Activated CD4-positive, alpha-beta T cell treated with anti-CD3 and anti-CD28 coated beads for 36 hours (primary cell): ENCODE measurements at places on chromosomes 7 and 10.

DNA sequence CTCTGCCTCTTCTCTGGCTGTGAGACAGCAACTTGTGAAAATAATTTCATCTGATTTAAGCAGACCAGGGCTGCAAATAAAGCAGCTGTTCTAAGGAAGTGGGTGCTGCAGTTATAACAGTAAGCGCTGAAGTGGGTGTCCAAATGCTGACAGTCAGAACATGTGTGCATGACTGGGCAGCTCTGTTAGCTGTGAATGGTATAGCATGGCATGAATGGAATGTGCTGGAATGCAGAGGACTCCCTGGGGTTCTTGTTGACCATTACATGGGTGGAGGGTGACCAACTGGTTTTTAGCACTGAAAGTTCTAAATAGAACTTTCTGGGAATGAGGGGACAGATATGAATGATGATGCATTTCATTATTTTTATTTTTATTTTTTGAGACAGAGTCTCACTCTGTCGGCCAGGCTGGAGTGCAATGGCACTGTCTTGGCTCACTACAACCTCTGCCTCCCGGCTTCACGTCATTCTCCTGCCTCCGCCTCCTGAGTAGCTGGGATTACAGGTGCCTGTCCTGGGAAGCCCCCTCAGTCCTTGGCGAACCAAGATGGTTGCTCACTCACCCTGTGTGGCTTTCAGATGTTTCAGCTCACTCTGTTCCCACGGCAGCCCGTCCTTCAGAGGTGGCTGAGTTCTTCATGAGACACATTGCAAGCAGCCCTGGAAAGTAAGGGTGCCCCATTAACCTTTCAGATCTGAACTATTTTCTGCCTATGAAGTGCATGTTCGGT lies 319.8 kb upstream of the PHYHIPL start:
- H3K27me3 ChIP-seq: no peaks in the 10 kb centered on the region
- H3K27ac ChIP-seq: no peak overlapping the region
- DNase-seq: no peak
- no peaks in the 10 kb centered on the region for H3K36me3 ChIP-seq
- H3K4me3 ChIP-seq: no peak overlapping the region

DNA sequence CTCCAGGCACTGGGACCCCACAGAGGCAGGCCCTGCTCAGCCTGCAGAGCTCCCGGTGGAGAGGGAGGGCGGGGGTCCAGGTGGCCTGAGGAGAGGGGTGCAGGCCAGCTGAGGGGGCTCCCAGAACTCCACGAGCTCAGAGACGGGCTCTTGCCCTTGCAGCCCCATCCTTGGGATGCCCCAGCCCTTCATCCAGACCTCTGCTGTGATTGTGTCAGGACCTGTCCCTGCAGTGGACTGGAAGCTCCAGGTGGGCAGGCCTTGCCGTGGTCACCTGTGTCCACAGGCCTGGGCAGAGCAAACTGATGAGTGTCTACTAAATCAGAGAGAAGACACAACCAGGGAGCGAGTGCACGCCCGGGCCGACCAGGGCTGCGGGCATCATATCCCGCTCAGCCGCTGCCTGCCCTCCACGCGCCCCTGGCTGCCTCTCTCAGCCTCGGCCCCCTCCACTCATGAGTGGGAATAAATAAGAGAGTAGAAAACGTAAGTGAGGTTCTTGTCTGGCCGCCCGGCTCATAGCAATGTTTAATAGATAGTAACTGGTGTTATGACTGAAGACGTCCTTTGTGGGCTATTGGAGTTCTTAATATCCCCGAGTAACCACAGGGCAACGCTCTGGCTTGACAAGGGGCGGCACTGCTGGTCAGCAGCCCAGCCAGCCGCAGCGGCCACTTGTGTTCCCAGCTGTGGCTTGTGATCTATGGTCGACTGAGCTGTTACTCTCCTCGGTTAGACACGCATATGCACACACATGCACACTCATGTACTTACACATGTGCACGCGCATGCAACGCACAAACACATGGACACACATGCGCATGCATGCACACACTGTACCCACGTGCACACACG lies 105.6 kb downstream of the LHPP start:
- no peak for DNase-seq
- H3K4me1 ChIP-seq: no peaks in the 10 kb centered on the region
- no peak overlapping the region for H3K27ac ChIP-seq
- H3K4me3 ChIP-seq: no peak overlapping the region
- no peaks in the 10 kb centered on the region for H3K36me3 ChIP-seq

DNA sequence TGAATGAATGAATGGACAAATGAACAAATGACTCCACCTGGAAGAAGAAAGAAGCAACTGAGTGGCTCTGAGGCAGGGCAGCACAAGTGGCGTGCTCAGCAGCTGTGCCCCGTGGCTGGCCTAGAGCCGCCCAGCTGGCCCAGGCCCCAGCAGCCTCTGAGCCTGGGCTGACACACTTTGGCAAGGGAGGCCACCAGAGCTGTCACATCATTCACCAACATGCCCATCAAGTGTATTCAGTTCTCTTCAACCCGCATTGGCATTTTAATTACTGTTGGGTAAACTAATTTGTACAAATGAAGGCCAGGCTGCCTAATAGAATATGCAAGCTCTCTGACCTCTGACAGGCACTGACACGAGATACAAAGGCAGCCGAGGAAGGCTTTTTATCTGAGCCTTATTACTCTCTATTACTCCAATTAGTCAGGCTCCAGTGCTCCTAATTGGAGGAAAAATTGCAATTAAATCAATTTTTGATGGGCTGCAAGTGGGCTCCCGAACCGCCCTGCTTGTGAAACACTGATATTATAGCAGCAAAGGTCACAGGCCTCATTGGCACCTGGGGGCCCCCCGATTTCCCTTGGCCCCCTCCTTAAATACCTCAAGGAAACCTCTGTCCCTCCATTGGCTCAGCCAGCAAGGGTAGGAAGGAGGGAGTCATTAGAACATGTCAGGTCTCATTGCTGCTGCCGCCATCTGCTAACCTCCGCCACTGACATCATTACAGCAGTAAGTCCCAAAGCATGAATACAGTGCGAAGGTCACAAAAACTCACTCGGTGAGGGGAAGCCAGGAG lies 41.9 kb downstream of the DPCD start:
- no peak for DNase-seq
- no peaks in the 10 kb centered on the region for H3K27me3 ChIP-seq
- peaks cover under 1% of the 10 kb centered on the region for H3K36me3 ChIP-seq
- H3K4me1 ChIP-seq: peaks cover 5% of the 10 kb centered on the region
- H3K27ac ChIP-seq: no peak overlapping the region

DNA sequence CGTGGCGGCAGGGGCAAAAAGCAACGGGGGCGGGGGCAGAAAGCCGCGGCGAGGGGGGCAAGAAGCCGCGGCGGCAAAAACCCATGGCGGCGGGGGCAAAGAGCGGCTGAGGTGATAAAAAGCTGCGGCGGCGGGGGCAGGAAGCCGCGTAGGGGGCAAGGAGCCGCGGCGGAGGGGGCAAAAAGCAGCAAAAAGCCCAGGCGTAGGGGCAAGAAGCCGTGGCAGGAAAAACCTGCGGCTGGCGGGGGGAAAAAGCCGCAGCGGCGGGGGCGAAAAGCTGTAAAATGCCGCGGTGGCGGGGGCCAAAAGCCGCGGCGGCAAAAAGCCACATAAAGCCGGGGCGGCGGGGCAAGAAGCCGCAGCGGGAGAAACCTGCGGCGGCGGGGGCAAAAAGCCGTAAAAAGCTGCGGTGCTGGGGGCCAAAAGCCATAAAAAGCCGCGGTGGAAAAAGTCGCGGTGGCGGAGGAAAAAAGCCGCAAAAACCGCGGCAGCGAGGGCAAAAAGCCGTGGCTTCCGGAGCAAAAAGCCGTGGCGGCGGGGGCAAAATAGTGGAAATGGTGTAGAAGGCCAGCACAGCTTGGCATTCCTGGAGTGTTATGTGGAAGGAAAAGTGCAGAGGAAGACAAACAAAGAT lies 487.8 kb downstream of the ZNF33B start:
- peaks cover 11% of the 10 kb centered on the region for H3K36me3 ChIP-seq
- DNase-seq: no peak
- H3K4me1 ChIP-seq: no peaks in the 10 kb centered on the region

GRCh38 chr7:67754651-67755050 lies 758.0 kb downstream of the TYW1 start:
- no peaks in the 10 kb centered on the region for H3K4me1 ChIP-seq
- H3K27ac ChIP-seq: no peak overlapping the region
- H3K4me3 ChIP-seq: no peak overlapping the region
- DNase-seq: no peak
- H3K27me3 ChIP-seq: no peaks in the 10 kb centered on the region

DNA sequence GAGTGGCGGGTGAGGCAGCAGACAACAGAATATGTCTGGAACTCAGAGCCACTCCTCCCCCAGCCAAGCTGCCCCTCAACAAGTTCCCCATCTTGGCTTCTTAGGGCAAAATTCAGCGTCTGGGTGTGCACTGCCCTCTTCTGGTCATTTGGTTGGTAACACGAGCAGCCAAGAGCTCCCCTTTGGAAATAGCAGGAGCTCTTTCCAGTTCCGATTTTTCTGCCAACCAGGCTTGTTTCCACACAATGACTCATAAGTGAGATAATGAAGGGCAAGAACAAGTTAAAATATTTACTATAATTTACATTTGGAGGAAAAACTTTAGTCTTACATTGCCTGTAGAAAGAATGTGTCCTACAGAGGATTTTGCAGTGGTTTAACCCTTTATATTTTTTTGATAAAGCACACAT lies 70.5 kb downstream of the ADCYAP1R1 start:
- peak; percentile 67 for DNase-seq
- H3K36me3 ChIP-seq: no peaks in the 10 kb centered on the region
- H3K4me1 ChIP-seq: no peaks in the 10 kb centered on the region
- H3K4me3 ChIP-seq: no peak overlapping the region

GRCh38 chr7:3134745-3135144 lies 91.1 kb upstream of the CARD11 start:
- H3K4me3 ChIP-seq: no peak overlapping the region
- H3K27me3 ChIP-seq: no peaks in the 10 kb centered on the region
- peak; percentile 67 for DNase-seq
- H3K4me1 ChIP-seq: peaks cover 7% of the 10 kb centered on the region
- no peaks in the 10 kb centered on the region for H3K36me3 ChIP-seq

DNA sequence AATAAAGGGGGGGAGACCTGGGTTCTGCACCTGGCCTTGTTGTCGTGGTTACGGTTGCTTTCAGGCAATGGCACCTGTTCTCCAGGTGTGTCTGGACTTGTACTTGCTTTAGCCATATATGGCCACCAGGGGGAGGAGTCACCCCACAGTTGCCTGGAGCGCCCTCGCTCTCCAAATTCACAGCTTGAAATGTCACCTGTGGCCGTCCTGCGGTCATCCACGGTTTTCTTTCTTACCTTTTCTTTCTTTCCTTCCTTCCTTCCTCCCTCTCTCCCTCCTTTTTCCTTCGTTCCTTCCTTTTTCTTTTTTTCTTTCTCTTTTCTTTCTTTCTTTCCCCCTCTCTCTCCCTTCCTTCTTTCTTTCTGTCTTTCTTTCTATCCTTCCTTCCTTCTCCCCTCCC lies 157.2 kb upstream of the ZNF92 start:
- H3K36me3 ChIP-seq: no peaks in the 10 kb centered on the region
- H3K4me1 ChIP-seq: no peaks in the 10 kb centered on the region
- no peak overlapping the region for H3K27ac ChIP-seq

- no peaks in the 10 kb centered on the region for H3K4me1 ChIP-seq
- no peak overlapping the region for H3K4me3 ChIP-seq
Observed at GRCh38 chr7:94276795-94277194, 117.9 kb upstream of the COL1A2 start.

- no peaks in the 10 kb centered on the region for H3K27me3 ChIP-seq
- H3K36me3 ChIP-seq: no peaks in the 10 kb centered on the region
- H3K4me3 ChIP-seq: peak overlapping the region; percentile 19
- DNase-seq: peak; percentile 46
Observed at GRCh38 chr10:114547514-114547913, 110.6 kb downstream of the ABLIM1 start.
